Dermis blood vessel endothelial cell (primary cell): ENCODE measurements at places on chromosomes 16 and 17.

GRCh38 chr16:86877835-86878234, 299.5 kb downstream of the FOXL1 start:
- no peak for DNase-seq

GRCh38 chr17:32628271-32629044, 141.7 kb downstream of the CDK5R1 start:
- DNase-seq = no peak

DNA sequence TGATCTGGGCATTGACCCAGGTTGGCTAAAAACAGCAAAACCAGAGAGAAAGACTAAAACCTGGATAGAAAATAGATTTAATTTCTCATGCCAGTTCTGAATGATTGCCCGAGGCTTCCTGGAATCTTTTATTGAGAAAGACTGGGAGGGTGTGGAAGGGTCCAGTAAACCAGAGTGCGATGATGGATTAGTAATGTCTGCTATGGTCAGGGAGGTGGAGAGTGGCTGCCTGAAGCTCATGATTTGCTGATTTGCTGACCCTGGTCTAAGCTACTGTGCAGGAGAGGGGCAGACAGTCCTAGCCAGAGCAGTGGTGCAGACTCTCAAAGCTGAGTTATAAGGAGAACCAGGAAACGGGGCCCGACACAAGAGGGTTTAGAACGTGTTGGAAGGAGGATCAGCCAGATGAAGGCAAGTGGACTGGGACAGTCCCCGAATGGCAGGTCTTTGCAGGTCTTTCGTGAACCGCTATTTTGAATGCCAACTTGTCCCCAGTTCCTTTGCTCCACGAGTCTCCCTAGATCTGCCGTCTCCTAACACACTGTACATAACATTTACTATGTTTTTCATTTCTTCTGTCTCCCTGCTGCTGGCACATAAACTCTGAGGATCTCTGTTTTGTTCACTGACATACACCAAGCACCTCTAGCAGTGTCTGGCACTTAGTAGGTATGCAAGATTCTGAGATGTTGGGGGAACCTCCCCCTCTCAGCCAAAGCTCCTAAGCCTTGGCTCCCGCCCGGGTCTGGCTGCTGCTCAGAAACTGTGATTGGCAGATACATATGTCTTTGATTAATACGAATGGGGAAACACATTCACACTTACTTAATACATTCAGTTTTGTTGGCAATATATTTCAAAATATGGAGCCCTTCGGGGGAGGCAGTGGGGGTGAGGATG, 237.3 kb upstream of the TNRC6C start:
- DNase-seq = no peak

DNA sequence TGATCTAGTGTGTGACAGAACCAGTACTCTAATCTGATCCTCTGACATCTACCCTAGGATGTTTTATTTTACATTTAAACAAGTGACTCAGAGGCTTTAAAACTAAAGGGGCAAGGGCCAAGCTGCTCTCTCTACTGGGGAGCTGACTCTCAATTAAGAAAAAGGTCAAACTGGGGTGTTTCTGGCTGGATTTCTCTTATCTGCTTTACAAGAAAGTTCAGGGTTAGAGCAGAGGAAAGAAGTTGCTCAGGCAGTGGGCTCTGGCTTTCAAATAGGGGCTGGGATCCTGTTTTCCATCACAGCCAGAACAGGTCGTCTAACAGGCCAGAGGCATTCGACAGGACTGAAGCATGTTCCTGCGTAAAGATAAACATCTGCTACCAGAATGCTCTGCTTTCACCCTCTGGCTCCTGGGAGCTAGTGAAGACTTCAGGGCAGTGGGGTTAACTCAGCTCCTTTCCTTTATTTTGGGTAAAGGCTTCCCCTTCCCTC, 8.5 kb downstream of the MMP28 start:
- DNase-seq = no peak
